ENCODE measurements at places on chromosomes 11 and 22.

DNA sequence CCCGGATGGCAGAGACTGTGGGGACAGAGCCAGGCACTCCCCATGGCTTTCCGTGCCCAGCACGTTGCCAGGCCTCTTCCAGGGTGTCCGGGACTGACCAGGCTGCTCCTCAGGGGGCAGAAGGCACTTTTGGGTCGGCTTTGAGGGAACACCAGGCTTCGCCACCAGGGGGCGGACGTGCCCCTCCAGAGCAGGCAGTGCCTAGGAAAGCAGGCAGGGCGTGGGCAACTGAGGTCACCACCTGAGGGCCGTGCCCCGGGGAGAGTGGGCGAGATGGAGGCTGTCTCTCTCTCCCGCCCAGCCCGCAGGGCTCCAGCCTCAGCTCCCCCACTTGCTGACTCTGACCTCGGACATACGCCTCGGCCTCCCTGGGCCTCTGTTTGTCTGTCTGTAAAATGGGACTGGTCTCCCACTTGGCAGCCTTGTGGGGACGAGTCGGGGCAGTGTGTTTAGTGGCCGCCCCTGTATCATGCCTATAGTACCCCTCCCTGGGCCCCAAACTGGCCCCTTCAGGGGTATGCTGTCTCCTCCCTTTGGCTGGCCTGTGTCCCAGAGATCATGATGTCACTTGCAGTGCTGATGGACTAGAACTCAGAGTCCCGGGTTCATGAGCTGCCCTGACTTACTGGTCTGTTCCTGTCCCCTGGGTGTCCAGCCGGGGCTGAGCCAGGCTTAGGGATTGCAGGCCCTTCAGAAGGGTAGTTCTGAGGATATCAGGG is 4.4 kb upstream of the PRR5 start:
- peak; percentile 36 for DNase-seq

GRCh38 chr22:22879675-22880155 is 7.9 kb upstream of the IGLL5 start:
- DNase-seq: no peak

- no peak for DNase-seq
Measured at GRCh38 chr22:46750530-46750800, 12.0 kb upstream of the TBC1D22A start.

- DNase-seq: no peak
Measured at GRCh38 chr22:17332109-17332800, 37.0 kb upstream of the CECR2 start.

All from HS-5 (cell line).